ENCODE measurements at places on chromosomes 1 and 21.

DNA sequence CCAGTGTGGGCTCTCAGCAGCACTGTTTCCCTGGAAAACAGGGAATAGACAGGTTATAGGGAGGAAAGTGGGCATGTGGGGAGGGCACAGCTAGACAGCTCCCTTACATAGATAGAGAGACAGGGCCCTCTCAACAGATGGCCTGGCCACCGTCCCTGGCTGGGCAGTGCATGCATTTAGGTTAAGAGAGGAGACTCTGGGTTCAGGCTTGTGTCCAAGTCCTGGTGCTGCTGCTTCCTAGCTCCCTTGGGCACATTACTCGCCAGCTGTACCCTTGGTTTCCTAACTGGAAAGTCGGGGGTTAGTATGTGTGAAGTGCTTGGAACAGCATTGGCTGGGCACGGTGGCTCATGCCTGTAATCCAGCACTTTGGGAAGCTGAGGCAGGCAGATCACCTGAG, 9.1 kb downstream of the PLOD1 start:
- no peak for DNase-seq

GRCh38 chr1:29133861-29134694, 10.4 kb upstream of the TMEM200B start:
- no peak for DNase-seq

DNA sequence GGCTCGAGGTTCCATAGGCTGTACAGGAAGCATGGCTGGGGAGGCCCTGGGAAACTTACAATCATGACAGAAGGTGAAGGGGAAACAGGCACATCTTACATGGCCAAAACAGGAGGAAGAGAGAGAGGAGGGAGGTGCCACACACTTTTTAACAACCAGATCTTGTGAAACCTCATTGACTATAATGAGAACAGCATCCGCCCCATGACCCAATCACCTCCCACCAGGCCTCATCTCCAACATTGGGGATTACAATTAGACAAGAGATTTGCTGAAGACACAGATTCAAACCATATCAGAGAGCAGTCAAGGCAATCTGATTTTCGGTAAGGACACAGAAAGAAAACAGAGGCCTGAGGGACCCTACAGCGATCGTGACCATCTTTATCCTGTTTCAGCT, 41.7 kb downstream of the TNFRSF9 start:
- DNase-seq: no peak

- DNase-seq: no peak
These were observed 97.0 kb upstream of the IRF2BP2 start for GRCh38 chr1:234706931-234707330.

GRCh38 chr1:26408604-26409003, 2.0 kb upstream of the LIN28A start:
- peak; percentile 59 for DNase-seq

- DNase-seq: no peak
These were observed 325.0 kb downstream of the HLX start for GRCh38 chr1:221204055-221204833.

GRCh38 chr1:202416641-202417040, 68.1 kb downstream of the PPP1R12B start:
- no peak for DNase-seq

DNA sequence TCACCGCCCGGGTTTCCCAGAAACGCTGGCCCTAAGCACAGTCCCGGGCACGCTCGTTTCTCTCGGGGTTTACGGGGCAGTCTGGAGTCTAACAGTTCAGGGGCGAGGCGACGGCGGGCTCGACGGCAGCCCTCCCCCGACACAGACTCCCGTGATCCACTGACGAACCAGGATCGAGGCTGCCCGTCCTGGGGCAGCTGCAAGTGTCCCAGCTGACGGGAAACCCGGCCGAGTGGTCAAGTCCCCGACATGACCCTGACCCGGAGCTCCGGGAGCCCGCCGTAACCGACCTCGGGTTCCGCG, 494 bp downstream of the UBE2J2 start:
- DNase-seq: no peak

DNA sequence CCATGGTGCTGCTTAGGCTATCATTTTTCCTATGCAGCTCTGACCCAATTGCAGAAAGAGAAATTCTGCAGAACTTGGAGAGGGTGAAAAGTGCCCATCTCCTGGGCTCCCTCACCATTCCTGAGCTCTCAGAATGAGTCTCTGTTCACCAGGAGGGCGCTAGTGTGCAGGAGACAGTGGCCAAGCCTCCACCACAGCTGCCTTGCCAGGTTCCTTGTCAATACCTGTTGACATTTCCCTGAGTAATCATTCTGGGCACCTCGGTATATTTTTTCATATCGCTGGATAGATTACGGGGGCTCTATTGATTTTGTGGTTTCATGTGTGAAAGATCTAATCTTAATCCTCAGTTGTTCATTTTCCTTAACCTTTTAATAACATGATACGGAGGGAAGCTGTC, 13.0 kb upstream of the C8B start:
- no peak for DNase-seq

GRCh38 chr1:192756847-192757246, 52.0 kb upstream of the RGS2 start:
- DNase-seq: no peak

- no peak for DNase-seq
These were observed 9.2 kb upstream of the TNNI1 start for GRCh38 chr1:201430776-201431175.

DNA sequence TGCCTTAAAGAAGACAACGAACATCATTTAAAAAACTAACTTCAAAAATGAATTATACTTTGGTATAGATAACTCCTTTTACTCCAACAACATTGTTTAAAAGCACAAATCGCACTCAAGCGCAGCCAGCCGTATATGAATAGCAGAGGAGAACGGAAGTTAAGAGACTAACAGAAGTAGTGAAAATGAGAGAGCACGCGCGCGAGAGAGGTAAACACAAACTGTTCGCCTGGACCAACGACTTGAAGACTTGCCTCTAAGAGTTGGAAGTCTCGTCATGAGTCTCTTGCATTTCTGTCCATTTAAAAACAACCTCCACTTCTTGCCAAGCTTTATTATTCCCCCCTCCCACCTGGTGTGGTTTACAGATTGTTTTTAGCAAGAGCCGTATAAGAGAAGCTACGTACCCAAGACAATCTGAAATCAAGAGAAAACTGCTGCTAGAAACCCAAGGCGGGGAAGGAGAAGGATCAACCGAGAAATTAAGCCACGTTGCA, 479 bp downstream of the SELENOF start:
- DNase-seq: peak; percentile 67

GRCh38 chr1:33826711-33827110, 37.2 kb upstream of the HMGB4 start:
- DNase-seq: no peak

DNA sequence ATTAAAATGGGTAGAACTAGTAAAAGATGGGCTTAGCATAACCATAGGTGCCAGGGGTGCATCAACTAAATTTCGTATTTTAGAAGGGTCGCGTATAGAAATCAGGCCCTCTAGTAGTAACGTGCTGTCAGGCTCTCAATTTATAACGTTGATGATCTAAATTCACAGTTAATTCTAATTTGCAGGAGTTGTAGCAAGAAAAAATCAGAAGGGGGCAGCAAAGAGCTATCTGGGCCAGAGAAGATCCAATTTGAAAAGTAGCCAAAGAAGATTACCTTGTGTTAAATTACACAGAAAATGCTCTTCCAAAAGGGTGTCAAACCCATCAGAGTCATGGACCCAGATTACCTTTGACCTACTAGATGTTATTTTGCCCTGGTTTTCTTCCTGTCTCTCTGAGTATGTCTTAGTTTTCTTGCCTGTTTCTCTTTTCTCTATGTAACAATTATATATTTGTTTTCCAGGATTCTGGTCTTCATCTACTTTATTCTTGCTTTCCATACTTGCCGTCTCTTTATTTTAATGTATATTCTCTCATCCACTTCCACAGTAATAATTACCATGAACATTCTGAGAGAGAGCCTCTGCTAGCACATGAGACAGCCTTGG, 1030.9 kb downstream of the AMY1C start:
- DNase-seq: no peak

DNA sequence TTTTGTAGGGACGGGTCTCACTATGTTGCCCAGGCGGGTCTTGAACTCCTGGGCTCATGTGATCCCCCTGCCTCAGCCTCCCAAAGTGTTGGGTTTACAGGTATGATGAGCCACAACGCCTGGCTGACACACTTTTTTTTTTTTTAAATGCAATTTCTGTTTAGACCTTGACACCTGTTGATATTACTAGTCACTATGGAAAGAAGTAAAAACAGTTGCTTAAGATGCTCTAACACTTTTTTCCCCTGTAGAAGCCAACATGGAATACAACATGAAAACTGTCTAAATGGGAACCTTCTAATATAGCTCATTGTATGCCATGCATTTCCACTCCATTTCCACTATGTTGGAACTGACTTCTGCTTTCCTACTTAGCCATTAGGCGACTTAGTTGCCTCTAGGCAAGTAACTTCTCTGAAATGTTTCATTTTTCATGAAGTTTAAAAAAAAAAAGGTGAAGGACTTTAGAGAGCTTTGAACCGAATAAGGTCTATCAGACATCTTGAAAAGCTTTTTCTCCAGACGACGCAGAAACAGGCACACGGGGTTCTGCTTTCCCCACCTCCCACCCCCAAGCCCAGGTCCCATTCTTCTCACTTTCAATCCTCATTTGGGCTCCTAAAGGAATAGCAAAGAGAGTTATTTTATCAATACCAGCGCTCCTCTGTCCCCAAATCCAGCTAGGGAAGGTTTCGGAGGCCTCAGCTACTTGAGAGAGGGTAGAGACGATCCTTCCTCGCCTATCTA, 648 bp upstream of the DR1 start:
- peak; percentile 85 for DNase-seq

GRCh38 chr1:94608852-94609530, 67.4 kb upstream of the F3 start:
- no peak for DNase-seq

DNA sequence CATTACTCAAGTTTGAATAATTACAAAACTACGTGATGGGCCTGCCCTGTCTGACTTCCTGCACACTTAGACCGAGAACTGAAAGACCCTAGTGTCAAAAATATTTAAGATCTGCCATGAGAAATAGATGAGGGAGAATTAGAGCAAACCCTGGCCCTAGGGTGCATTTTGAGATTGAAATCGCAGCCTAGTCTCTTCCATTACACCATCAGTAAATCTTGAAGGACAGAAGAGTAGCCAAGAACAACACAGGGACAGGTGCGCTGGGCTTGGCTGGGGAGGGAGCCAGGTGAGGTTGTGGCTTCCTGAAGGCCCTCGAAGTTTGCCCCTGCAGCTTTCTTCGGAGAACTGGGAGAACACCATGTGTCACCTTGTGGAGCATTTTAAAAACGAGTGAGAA, 36.7 kb upstream of the KIF26B start:
- no peak for DNase-seq

GRCh38 chr1:224266105-224266914, 63.7 kb downstream of the NVL start:
- DNase-seq: no peak

DNA sequence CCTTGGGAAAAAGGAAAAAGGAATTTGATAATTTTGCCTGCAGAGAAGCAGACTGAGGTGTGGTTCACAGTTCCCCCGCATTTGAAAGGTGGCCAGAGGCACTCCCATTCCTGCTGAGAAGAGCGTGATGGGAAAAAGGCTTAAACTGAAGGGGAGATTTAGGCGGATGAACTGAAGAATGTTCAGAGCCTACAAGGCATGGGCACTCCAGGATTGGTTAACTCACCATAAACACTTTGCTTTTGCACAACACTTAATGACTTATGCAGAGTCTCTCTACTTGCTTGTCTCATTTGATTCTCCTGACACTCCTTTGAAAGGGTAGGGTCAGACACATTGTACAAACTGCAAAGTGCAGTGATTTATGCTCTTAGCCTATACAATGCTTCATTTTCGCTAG, 119.6 kb upstream of the RUNX1 start:
- DNase-seq: no peak

DNA sequence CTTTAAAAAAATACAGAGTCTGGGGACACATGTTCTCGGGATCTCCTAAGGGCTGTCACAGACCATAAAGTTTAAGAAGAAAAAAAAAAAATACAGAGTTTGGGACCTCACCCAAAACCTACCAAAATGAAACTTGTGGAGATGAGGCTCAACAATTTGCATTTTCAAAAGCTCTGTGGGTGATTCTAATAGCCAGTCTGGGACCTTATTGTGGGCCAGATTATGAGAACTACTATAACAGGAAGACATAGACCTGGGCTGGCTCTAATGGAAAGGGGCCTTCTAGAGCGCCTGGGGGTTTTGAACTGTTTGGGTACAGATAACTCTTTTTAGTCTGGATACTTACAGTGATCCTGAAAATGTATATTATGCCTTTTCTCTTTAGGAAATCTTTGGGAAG, 69.1 kb downstream of the LAMC1 start:
- DNase-seq: no peak

DNA sequence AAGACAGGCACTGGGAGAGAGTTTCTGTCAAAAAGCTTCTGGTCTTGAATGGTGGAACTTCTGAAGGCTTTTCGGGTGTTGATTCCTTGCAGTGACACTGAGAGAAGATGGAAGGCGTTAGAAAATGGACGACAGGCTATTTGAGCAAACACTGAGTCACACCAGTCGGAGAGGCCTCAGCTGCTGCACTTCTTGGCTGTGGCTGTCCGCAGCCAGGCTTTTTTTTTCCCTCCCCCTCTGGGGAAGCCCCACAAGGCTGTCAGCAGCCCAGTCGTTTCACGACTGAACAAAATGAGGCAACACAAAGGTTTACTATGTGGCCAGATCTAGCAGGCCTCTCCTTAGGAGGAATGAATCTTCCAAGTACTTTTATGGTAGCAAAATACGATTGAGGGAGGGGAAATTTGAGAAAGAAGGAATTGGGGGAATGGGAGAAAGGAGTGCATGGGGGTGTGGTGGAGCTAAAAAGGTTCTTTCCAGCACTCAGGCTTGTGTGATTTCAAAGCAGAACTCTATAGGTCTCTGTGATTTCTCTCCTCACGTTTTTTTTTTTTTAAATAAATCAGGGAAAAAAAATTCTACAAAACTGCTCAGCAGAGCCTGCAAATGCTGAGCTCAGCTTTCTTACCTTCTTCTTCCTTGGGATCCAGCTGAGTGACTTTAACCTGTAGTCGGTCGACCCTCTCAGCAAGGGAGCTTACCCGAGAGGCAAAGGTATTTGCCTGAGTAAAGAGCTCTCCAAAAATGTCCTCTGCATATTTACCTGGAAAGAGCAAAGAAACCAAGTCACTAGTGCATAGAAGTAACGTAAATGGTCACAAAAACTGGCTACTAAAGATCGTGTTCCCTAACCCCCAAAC, 26.1 kb downstream of the GPR3 start:
- no peak for DNase-seq

GRCh38 chr1:72954943-72955342, 672.6 kb upstream of the NEGR1 start:
- no peak for DNase-seq

GRCh38 chr1:11051781-11052511, 4.9 kb upstream of the MASP2 start:
- no peak for DNase-seq
